AG04449 (cell line): ENCODE measurements at places on chromosomes 1 and 21.

- DNase-seq, result no peak
Measured at GRCh38 chr1:239363930-239364329, 22.4 kb upstream of the CHRM3 start.

DNA sequence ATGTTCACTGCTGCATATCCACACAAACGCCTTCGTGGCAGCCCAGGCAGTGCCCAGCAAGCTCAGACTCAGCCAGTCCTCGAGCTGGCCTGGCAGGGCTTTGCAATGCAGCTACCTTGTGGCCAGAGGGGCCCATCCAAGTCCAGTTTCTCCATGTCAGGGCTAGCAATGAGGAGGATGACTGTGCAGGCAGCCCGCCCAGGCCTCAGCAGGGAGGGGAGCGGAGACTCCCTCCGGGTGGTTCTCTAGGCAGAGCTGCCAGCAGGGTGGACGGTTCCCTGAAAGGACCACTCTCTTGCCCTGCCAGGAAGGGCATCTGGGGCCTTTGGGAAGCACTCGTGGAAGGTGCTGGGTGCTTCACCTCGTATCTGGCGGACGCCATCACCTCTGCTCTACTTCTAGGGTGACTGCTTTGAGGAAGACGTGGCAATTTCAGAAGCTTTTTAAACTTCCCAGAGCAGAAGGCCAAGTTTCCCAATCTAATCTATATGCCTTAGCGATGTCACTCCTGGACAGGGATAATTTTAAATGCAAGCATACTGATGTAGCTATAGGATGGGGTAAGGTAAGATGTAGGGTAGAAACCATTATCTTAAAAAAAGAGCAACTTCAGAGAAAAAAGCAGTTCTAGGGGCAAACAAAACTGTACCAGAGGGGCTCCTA, 56.2 kb downstream of the RUNX1 start:
- no peak for DNase-seq

- DNase-seq, result peak; percentile 55
Measured at GRCh38 chr1:17475752-17476151, 36.3 kb upstream of the RCC2 start.

- DNase-seq, result no peak
Measured at GRCh38 chr1:56469640-56470371, 109.6 kb downstream of the PLPP3 start.

- no peak for DNase-seq
Measured at GRCh38 chr1:227086636-227087035, 146.5 kb downstream of the COQ8A start.

- no peak for DNase-seq
Measured at GRCh38 chr1:22652881-22653316, at the start of gene C1QB. TSS of gene C1QB (plus strand) at chr1:22653236. CDS start at chr1:22659463, 6,227 bp downstream.

DNA sequence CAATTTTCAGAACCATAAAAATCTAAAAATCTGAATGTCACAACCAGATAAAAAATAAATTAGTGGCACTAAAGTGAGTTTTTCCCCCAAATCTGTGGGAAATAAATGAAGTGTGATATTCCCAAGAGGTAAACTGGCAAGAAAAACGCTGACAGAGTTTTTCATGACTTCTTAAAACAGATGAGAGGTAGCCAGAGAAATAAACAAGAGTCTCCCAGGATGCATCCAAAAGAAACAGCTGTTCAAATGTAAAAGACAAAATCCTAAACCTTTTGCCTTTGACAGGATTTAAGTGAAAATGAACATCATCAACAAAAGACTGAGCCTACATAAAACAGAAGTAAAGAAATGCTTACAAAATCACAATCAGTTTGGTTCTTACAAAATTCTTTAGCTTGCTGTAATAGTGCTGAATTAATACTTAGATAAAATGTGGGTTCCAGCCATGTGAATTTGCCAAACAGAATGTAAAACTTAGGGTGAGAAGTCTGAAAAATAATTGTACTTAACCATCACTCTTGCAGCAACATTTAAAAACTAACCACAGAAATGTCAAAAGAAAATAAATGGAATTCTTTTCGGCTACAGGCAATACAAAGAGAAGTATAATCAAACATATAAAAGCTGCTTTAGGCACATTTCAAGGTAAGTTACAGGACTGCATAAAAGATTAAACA, 133.6 kb downstream of the EIF4G3 start:
- DNase-seq, result peak; percentile 68

DNA sequence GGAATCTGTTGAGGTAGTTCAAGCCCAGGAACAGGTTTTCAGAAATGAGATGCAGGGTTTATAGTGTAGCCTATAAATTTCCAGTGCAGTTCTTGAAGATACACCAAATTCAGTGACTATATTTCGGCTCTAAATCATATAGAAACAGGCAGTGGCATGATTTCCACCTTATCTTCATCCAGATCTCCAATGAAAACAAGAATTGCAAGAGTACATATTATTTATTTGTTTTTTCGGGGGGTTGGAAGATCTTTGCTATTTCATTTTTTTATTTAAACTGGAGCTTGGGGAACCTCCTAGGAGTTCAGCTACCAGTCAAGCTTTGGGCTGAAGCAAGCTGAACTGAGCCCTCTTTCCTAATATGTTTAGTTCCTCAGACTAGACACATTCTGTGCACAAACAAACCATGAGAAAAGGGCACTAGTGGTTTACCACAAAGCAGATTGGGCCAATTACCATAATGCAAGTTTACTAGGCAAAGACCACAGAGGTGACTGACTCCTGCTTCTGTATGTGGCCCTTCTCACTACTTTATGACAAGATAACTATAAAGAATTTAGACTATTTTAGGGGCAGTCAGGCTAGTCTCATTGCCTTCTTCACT, 68.5 kb downstream of the RGS2 start:
- DNase-seq, result no peak

DNA sequence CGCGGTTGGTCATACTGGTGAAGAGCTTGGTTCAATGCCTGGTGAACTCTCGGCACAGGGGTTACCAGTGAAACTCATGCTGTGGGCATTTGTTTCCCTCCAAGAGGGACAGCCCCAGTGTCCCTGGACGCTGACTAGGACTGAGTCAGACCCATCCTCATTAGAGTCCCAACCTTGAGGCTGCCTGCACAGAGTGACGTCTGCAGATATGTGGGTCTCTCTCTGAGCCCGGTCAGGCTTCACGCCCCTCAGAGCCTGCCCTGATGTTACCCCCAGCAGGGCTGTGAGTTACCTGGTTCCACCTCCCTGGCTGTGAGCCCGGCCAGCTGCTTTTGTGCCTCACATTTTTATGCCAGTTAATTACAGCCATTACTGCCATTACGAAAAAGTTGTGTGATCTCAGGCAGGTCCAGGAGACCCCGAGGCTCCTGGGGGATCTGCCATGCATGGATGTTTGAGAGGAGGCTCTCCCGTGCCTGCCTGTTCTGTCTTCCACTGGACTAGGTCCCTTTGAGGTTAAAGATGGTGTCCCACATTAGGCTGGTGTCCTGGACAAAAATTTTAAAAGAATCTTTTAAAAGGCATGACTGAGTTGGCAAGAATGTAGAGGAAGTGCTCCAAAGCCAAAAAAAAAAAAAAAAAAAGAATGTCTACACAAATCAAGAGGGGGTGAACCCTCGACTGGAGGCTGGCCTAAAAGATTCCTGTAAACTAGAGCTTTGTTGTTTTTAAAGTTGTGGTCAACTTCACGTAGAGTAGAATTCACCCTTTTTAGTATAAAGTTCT, 36.6 kb upstream of the PADI1 start:
- DNase-seq, result peak; percentile 89

DNA sequence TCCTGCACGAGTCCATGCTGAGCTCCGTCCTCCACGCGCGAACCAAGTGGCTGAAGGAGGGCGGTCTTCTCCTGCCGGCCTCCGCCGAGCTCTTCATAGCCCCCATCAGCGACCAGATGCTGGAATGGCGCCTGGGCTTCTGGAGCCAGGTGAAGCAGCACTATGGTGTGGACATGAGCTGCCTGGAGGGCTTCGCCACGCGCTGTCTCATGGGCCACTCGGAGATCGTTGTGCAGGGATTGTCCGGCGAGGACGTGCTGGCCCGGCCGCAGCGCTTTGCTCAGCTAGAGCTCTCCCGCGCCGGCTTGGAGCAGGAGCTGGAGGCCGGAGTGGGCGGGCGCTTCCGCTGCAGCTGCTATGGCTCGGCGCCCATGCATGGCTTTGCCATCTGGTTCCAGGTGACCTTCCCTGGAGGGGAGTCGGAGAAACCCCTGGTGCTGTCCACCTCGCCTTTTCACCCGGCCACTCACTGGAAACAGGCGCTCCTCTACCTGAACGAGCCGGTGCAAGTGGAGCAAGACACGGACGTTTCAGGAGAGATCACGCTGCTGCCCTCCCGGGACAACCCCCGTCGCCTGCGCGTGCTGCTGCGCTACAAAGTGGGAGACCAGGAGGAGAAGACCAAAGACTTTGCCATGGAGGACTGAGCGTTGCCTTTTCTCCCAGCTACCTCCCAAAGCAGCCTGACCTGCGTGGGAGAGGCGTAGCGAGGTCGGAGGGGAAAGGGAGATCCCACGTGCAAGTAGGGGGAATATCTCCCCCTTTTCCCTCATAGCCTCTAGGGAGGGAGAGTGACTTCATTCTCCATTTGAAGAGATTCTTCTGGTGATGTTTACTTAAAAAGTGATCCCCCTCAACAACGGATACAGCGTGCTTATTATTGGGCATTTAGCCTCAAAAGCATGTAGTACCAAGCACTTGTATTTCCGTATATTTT, 991 bp downstream of the PRMT6 start:
- no peak for DNase-seq

- no peak for DNase-seq
Measured at GRCh38 chr21:14766241-14766640, 220.1 kb upstream of the SAMSN1 start.

DNA sequence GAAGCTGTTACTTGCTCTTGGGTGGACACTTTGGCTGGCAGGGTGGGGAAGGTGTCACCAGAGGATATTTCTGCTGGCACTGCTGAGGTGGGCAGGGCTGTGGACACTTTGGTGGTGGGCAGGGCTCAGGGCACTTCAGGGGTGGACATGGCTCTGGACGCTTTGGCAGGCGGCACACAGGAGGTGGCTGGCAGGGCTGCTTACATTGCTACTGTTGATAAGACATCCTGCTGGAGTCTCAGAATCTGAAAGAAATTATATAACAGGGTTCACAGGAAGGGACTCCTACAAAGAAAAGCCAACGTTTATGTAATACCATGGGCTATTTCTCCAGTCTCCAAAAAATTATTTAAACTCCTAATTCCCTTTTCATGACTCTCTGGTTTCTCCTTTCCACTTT, 10.2 kb downstream of the SPRR2G start:
- DNase-seq, result no peak

GRCh38 chr1:228283476-228284147, 75.8 kb downstream of the OBSCN start:
- DNase-seq, result no peak

DNA sequence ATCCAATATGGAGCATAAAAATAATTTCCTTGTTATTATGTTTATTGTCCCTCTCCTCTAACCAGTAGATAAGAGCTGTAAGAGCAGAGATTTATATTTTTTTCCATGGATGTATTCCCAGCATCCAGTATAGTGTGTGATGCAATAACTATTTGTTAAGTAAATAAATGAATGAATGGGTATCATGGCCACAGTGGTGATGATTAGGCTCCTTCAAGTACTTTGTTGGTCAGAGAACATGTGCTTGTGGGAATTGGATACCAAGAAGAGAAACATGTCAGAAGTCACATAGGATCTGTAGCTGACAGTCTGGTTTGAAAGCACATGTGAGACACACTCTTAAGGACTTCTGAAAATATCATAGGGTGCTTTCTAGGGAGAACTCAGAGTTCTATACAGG, 588.5 kb downstream of the AGBL4 start:
- DNase-seq, result no peak

DNA sequence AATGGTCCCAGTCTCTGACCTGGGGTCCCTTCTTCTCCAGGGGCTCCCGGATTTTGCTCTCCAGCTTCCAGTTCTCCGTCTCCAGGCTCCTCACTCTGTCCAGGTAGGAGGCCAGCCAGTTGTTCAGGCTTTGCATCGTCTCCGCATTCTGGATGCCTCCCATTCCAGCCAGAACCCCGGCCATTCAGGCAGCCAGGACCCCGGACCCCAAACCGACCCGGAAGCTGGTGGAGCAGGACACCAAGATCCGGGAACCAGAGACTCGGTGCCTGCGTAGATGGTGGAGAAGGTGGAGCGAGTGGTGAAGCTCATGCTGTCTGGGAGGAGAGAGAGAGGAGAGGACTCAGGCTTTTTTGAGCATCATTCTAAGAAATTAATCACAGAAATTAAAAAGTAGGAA, 572.4 kb upstream of the NCAM2 start:
- DNase-seq, result no peak

- DNase-seq, result no peak
Measured at GRCh38 chr1:199305053-199305452, 666.2 kb downstream of the PTPRC start.

DNA sequence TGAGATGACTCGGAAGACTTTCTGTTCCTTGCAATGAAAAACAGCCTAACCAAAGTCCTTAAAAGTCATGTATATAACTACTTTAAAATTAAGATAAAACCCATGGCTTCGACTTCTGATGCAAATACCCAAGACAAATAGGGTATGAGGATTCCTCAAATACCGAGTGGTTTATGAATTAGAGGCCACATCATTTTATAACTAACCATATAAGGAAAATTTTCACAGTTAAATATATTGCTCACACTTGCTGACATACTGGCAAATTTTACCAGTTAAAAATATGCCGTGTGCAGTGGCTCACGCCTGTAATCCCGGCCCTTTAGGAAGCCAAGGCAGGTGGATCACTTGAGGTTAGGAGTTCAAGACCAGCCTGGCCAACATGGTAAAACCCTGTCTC, 5.4 kb downstream of the RERE start:
- DNase-seq, result no peak

DNA sequence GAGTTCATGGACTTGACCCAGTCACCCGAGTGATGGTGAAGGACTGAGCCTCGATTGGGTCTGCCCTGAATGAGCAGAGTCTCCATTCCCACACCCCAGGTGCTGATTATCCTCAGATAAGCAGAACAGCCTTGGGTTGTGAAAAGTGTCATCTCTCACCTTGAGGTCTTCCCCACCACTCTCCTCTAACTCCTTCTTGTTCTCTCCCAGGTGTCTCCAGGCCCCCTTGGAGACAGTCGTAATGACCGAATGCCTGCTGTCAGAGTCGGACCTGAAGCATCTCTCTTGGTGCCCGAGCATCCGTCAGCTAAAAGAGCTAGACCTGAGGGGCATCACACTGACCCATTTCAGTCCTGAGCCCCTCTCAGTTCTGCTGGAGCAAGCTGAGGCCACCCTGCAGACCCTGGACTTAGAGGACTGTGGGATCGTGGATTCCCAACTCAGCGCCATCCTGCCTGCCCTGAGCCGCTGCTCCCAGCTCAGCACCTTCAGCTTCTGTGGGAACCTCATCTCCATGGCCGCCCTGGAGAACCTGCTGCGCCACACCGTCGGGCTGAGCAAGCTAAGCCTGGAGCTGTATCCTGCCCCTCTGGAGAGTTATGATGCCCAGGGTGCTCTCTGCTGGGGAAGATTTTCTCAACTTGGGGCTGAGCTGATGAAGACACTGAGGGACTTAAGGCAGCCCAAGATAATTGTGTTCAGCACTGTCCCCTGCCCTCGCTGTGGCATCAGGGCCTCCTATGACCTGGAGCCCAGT, 3.4 kb downstream of the PRAMEF12 start:
- no peak for DNase-seq

GRCh38 chr1:69271587-69272125, 296.1 kb upstream of the LRRC7 start:
- no peak for DNase-seq
